ENCODE measurements at places on chromosomes 7 and 10.

DNA sequence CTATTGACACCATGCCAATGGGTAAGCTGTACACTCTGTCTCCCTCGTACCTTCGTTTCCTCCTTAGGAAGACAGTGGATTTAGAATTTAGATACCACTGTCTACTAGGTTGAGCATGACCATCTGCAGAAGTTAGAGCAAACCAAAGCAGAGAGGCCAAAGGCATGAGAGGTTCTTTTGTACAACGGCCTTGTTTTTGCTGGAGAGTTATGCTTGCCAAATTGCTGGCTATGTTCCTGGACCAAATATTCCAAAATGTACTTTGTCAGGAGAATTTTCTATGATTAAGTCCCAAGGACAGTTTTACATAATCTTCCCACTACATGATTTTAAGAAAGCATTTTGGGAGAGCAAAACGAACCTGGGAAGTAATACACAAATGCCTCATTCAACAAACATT lies 47.9 kb upstream of the PLCE1 start:
- no peak for DNase-seq

DNA sequence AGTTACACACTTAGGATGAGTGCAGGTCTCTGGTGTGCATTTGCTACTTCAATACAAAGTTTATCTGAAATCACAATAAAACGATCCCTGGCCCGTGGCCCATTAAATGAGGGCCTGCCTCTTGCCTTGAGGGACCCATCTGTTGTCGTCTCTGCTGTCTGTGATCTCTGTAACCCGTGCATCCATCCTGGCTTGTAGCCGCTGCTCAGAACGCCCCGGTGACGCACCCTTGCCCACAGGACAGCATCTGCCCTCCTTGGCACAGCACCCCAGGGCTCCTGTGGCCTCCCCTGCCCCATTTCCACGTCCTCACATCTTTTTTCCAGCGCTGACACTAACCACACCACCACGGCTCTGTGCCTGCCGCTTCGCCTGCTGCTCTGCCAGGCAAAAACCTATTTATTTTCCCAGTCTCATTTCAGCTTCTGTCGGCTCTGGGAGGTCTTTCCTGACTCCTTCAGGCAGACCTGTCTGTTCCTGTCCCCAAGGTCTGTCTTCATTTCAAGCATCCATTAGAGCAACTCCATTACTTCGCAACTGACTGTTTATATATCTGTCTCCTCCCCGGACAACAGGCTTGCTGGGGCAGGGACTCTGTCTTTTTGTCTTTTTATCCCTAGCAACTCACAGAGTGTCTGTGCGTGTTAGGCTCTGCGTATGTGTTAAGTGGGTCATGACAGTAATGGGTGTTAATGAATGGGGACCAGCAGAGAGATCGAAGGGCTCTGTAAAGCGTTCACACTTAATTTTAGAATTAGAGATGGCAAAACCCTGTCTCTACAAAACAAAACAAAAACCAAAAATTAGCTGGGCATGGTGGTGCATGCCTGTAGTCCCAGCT lies 16.4 kb downstream of the CARD11 start:
- DNase-seq, result no peak

GRCh38 chr7:70344726-70345125 lies 746.5 kb downstream of the AUTS2 start:
- peak; percentile 68 for DNase-seq

- DNase-seq, result no peak
These were observed 160.2 kb downstream of the ARHGAP12 start for GRCh38 chr10:31768467-31768866.

- no peak for DNase-seq
These were observed 8.1 kb downstream of the APBB1IP start for GRCh38 chr10:26446258-26446657.

GRCh38 chr10:24209432-24209771 lies 464 bp downstream of the KIAA1217 start:
- peak; percentile 25 for DNase-seq

- DNase-seq, result no peak
These were observed 49.0 kb downstream of the NDUFB2 start for GRCh38 chr7:140745266-140746058.

DNA sequence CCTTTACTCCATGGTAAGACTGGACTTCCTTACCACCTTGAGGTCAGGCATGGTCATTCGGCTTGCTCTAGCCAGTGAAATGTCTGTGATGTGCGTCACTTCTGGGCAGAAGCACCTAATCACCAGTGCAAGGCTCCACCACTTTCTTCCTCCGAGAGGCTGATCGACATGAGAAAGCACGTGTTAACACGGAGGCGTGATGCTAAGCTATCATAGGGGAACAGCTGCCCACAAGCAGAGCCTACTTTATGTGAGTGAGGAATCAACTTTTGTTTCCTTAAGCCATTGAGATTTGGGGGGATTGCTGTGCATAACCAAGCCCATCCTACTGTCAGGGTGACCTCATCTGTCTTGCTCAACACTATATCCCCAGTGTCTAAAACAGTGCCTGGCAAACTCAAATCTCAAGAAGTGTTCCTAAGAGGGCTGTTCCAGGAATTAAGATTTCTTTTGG lies 23.1 kb upstream of the SAR1A start:
- no peak for DNase-seq

- no peak for DNase-seq
These were observed 516.0 kb downstream of the REEP3 start for GRCh38 chr10:64037071-64037661.

DNA sequence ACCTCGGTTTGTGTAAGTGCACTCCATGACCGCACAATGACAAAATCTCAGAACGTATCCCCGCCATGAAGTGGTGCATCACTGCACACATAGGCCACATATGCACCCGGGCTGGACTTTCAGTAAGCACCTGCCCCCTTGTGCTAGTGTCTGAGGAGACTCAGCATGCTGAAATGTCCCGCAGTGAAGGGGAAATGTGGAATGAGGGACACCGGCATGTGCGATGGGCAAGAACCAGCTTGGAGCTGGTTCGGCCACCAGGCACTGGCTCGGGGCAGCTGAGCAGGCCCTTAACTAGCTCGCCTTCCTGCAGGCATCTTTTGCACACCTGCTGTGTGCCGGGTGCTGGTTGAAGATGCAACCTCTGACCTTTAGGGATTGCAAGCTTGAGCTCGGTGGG lies 49.8 kb upstream of the TNS3 start:
- DNase-seq, result no peak

- no peak for DNase-seq
These were observed 40.5 kb downstream of the HTR7 start for GRCh38 chr10:90817128-90817889.

DNA sequence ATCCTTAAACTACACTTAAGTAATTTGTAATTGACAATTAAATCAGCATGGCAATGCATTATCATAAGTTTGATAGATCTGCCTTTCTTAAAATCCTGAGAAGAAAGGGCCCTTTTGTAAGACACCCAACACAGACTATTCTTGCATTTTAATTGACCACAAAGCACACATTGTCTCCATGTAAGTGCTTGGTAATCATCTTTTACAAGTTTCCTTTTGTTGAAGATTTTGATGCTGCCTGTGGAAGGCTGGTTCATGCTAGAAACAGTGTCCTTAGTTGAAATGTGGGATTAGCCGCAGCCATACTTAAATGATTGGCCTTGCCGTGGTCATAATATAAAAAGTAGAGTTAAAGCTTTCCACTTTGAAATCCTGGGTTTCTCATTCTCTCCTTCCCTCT lies 32.3 kb upstream of the CELF2 start:
- DNase-seq, result no peak

- peak; percentile 25 for DNase-seq
These were observed 1191.1 kb downstream of the SORCS1 start for GRCh38 chr10:105973360-105973759.

DNA sequence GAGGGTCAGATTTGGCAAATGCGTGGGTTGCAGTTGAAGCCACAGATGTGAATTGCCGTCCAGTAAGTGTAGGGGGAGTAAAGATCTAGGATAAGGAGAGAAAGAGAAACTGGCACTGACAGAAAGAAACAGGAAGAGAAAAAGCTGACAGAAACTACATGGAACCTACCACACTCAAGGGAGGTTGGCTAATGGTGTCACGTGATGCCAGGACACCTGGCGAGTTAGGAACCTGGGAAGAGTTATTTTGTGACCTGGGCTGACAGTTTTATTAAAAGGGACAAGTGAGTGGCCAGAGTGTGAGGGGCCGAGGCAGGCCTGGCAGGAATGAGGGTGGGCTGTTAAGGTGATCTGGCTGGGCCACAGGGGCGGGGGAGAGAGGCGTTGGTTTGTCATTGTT lies 188.7 kb downstream of the ADARB2 start:
- DNase-seq, result no peak

DNA sequence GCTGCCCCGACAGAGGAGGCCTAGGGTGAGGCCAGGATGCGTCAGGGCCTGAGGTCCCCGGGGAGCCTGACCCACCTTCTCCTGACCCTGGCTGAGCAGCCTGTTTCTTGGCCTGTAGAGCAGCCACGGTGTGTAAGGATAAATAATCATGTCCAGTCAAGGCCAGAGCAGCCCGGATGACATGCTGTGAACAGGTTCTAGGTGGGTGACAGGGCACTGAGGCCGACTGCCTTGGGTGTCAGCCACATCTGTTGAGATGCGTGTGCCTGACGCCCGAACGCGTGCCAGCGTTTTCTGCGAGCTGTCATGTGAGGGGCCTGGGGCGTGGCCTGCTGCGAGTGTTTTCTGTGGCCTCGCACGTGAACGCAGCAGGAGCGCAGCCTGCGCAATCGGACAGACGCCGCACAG lies 118.3 kb downstream of the FAM53B start:
- no peak for DNase-seq

DNA sequence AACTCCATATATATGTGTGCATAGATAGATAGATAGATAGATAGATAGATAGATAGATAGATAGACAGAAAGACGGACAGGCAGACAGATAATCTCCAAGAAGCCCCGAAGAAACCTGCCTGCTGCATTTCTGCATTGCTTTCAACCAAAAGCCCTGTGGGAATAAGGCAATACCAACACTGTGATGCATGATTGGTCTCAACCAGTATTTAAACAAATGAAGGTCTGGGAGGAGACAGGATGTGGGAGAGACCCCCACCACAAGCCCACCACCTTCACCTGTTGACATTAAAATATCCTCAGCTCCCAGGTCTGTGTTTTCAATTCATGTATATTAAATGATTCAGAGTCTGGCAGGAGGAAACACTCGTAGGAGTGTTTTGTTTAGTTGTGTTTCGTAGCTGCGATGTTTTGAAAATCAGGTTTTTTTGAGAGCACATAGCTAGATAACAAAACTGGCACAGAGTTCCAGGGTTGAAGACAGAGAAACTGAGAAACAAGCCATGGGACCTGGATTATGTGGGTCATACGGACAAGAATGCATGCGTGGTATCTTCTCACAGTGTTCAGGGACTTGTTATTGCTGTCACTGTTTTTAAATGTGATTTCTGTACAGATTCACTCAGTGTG lies 200.7 kb upstream of the AHR start:
- no peak for DNase-seq

DNA sequence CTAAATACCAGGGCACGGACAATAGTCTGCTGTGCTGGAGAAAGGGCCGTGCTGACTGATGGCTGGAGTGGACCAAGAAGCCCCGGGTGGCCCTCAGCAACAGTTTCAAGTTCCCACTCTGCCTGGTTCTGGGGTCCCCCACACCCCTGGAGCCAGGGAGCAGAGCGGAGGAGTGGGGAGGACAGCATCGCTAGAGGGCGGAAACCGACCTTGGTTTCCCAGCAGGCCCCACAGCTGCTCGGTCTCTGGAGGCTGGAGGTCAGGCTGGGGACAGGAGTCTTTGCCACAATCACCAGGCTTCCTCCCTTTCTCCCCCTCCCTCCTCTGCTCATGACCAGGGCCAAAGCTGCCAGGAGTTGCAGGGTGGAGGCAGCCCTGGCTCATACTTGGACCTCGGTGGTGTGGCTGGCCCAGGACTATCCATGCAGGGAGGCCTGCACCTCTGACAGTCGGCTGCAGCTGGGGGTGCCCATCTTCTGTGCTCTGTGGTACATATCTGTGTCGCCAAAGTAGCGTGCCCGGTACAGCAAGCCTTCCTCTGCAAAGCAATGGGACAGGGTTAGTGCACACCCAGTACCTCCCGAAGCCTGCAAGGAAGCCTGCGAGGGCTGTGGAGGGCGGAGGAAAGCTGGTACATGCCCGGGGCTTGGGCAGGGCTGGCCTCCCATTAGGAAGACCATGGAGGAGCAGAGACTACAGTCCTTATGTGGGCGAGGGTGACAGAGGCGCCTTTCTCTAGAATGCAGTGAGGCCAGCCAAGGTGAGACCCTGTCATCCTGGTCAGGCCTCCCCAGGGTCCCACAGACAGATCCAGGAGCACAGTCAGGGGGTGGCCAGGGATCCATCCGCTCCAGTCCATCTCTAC lies 19.1 kb downstream of the DNAJB12 start:
- no peak for DNase-seq

DNA sequence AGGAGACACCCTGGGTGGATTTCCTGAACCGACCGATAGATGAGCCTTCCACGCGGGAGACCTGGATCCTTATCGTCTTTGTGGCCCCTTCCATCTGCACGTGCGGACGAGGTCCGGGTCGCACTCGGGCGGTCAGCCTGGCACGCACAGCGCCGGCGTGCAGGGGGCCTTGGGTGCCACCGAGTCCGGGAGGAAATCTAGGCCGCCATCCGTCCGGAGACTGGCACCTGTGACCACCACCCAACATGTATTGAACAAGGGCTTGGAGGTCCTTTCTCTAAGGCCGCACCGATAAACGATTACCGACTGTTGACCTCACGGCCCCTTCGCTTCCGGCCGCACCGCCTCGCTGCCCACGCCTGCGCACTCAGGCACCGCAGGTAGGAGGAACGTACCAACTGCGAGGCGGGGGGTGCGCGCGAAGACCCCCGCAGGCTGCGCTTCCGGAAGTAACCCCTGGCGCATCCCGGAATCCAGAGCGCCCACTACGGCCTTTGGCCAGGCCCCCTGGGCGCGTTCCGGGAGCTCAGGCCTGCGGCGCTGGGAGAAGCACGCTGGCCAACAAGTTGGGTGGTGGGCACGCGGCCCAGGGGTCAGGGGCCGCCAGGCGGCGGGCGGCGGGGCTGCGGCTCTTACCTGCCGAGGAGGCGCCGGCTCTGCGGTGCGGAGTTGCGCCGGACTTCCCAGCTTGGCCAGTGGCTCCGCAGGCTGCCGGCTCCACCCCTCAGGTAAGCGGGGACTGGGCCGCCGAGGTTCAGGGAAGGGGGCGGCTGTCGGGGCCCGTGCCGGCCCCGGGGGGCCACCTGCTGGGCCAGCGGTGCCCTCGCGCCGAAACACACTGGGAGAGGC lies at the start of the genes ACTR3C and LRRC61:
TSS of gene ACTR3C (minus strand) at position 713 of the 849 bp plus-strand sequence. CDS start 28,249 bp downstream, outside the sequence.
TSS of gene LRRC61 (plus strand) at position 523 of the 849 bp plus-strand sequence. CDS start 13,507 bp downstream, outside the sequence.
- peak; percentile 90 for DNase-seq

DNA sequence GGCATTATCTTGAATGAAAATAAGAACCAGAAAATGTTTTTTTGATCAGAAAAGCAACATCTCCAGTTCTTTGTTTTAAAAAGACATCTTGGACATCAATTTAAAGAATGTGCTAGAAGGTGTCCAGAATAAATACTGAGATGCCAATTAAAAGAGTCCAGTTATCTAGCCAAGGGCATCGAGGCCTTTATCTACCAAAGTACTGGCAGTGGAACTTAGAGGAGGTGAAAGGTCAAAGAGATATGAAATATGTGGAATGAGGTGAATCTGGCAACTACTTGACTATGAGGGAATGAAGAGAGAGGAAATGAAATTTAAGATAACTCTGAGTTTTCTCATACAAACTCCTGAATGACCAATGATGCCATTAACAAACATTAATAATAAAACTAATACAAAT lies 154.3 kb upstream of the GNAI1 start:
- no peak for DNase-seq

Measured in NCI-H82 (cell line).